ENCODE measurements at places on chromosomes 1 and 21.

DNA sequence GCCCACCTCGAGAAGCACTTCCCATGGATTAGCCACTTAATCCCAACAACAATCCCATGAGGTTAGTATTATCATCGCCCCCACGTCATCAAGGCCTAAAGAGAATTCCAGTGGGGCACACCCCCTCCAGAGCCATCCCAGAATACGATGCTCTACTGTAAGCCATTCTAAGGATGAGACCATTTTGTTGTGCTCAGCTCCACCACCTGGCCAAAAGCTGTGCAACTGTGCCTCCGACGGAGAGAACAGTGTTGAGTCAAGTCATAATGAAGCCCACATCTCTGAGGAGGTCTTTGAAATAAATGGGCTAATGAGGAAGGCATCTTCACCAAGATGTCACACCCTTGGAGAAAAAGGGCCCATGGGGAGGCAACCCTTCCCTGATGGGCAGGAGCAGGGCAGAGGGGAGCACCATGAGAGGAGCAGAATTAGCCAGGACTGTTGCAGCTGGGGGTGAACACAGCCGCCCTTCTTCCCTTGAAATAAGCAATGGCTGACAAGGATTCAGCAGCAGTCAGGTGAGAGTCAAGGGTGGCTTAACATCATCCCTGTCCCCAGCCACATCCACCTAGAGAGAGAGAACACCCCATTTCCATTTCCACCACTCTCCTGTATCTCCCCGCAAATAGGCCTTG is 14.6 kb downstream of the SYF2 start:
- no peak overlapping the region for H3K27ac ChIP-seq
- peaks cover 37% of the 10 kb centered on the region for H3K36me3 ChIP-seq

DNA sequence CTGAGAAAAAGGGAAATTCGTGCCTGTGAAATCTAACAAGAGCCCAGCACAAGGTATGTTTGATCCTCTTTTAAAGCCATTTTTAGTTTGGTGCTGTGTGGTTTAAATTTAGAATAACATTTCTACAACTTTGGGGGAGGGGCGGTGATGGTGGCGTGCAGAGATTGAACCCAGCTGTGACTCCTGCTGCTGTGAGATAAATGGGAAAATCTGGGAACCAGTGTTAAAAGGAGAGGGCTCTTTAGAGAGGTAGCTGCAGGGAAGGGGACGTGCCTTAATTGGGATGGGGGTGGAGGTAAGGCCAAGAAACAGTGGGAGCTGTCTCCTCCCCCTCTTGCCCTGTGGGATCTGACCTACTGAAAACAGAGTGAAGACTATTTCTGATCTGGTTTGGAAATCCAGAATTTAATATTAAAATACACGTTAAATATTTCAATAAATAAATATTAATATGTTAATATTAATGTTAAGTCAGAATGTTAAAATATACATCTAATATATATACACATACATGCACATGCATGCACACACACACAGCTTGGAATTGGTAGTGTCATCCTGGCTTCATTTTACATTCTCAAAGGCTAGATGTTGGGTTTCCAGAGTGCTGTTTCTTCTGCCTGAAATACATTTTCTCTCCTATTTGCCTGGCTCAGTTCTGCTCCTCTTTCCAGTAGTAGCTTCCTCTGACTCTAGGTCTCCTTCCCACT is 30.1 kb upstream of the DNAJC6 start:
- H3K4me1 ChIP-seq = no peaks in the 10 kb centered on the region
- DNase-seq = peak; percentile 33
- H3K36me3 ChIP-seq = no peaks in the 10 kb centered on the region

DNA sequence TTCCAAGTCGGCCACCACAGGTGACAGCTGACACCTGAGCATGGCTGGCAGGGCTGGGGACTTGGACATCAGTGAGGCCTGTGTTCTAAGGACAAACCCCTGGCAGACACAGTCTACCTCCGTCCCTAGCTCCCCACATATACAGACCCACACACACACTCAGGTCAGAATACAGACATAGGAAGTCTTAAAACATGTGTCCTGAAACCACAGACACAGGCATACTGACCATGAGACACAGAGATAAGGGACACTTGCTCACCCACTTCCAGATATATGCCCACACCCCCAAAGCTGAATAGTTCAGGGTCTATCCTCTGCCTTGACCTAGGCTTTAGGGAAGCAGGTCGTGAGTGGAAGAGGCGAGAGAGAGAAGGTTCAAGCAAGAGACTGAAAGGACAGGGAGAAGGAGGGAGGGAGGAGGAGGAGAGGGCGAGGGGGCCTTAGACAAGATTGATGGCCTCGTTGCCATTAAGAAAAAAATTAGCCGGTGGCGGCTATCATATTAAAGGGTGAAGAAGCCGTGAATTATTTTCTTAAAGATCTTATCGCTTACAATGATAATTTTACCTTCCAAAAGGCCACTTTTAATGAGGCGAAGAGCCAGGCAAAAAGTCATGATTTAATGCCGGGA is 49.9 kb downstream of the TMEM53 start:
- no peak overlapping the region for H3K27ac ChIP-seq
- no peaks in the 10 kb centered on the region for H3K27me3 ChIP-seq
- no peaks in the 10 kb centered on the region for H3K36me3 ChIP-seq
- DNase-seq = no peak
- H3K4me3 ChIP-seq = no peak overlapping the region

DNA sequence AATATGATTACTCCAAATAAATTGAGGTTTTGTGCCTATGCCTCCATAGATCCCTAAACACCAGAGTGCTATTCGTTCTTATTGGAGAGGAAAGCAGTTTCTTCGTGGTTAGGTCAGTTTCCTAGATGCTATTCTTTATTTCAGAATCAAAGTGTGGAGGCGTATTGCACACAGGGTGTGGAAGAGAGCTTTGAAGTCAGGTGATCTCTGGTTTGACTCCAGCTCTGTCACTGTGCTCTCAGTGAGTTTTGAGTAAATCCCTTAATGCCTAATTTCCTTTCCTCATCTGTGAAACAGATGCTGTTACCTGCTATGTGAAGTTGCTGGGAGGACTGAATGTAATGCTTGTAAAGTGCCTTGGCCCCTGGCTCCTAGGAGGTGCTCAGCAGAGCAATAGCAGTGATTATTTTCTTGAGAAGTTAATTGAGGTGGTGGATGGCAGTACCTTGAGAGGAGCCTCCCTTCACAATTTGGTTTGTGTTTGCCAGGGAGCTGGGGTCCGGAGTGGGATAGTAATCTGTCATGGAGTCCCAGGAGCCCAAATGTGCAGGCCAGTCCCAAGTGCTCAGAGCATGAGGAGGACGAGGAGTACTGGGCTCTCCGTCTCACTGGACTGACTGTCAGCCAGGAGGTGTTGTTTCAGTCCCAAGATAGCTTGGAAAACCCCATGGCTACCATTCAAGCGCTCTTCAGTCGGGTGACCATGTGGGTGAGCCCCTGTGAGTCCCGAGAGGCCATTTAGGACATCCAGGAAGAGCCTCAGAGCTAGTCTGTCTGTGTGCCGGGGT is 14.9 kb downstream of the NTPCR start:
- no peaks in the 10 kb centered on the region for H3K27me3 ChIP-seq
- H3K4me3 ChIP-seq = no peak overlapping the region
- peak overlapping the region; percentile 47 for H3K27ac ChIP-seq
- no peak for DNase-seq

DNA sequence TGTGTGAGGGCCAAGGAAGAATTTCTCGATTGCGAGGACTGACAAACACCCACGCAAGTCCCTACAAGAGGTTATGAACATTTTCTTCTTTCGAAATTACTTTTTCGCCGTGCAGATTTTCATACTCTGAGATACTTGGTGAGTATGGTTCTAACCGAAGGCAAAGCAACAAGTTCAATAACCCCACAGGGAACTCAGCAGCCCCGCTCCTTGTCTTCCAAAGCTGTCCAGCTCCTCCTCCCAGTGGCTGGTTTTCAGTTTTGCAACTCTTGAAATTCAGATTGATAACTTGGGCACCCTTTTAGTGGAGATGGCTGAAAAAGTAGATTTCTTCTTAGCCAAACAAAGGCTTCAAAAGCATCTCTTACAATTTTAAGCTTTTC is 154.4 kb downstream of the SETD4 start:
- H3K4me3 ChIP-seq = no peak overlapping the region
- H3K4me1 ChIP-seq = no peaks in the 10 kb centered on the region
- no peaks in the 10 kb centered on the region for H3K27me3 ChIP-seq
- DNase-seq = no peak
- no peaks in the 10 kb centered on the region for H3K36me3 ChIP-seq

All from stomach (tissue), 19 donors.